ENCODE measurements at places on chromosomes 4 and X.

DNA sequence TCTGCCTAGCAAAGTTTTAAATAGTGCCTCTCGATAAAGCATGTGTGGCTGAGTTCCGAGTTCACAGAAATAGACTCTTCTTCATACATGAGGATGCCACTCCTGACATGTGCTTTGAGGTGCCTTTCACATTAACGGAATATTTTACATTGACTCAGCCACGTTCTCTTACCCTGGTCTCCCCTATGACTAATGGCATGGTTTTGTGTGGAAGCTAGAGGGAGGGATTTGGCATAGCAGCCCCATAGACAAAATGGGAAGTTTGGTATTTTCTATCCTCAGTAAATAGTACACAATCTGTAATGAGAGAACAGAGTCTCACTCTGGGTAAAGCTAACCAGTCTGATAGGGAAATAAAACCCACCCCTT lies 68.9 kb downstream of the PCDH19 start:
- DNase-seq: no peak

DNA sequence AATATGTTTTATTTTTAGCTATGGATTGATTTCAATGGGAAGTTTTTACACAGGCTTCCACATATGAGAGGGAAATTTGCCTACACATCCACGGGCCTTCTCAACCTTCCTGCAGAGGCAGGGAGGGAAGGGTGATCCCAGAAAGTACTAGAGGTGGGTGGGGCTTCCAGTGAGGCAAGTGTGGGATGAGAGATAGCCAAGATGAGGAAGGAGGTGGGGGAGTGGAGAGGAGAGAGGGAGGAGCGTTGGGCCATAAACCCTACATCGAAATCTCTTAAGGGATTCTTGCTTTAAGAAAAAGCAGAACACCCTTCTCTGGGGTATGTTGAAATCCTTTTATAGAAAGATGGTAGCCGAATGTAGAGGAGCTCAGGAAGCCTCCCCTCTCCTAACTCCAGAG lies 19.0 kb downstream of the NKX6-1 start:
- DNase-seq: no peak

DNA sequence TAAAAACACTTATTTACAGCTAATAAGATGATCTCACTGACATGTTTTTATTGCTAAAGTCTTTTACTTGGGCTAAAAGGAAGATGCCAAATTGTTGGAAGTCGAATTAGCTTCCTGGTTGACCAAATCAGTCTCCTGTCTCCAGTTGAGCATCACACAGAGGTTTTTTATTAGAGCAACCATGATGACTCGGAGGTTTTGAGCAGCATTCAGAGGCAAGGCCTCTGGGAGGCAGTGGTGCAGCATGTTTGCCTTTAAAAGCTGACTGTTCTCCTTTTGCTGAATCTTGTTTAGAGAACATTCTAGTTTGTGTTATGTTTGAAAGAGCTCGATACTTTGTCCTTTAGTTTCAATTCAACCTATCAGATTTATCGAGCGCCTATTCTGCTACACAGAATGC lies 2.1 kb downstream of the UCHL1 start:
- DNase-seq: no peak

DNA sequence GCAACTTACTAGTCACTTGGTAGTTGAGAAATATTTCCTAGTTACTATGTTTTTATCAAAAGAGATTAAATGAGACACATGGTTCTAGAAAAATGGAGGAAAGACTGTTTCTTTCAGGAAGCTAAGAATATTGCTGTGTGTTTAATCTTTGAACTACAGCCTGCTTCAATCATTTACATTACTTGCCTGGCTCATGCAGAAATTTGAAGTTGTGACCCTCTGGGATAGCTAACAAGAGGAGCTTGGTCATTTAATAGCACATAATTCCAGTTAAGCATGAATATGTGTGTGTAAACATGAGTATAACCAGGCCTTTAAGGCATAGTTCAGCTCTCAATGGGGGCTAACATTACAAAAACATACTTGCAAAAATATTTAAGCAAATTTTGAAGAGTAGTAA lies 44.6 kb upstream of the SLC25A4 start:
- no peak for DNase-seq

DNA sequence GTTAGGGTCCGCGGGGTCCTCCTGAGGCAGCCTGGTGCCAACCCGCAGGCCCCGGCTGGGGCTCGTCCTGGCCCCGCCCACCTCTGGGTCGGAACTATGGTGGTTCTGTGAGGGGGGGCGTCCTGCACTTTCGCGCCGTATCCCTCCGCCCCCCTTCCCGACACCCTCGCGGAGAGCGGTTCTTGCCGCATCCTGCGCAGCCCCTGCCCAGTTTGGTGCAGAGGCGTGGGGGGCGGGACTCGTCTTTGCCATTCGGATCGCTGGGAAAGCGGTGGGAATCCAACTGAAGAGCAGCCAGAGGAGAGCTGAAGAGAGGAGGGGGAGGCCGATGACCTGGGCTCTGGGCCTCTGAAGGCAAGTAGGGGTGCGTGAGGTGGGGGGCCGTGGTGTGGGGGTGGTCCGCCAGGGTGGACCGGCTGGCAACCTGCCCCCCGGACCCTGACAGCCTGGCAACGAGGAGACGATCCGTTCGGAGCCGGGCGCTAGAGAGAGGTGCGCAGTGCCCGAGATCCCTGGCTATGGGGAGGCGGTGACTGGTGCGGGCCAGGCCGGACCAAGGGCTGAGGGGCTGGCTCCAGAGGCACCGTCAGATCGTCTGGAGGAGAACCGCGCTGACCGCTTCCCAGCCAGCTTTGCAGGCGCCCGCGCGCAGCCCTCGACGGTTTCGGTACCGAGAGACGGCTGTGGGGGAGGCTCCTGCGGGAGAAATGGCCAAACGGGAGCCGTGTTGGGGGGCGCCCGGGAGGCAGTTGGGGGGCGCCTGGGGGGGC lies at the start of gene GPRASP1:
GPRASP1 (plus strand) TSS at position 242 of the 770 bp plus-strand sequence. CDS start 2,431 bp downstream, outside the sequence.
- no peak for DNase-seq

DNA sequence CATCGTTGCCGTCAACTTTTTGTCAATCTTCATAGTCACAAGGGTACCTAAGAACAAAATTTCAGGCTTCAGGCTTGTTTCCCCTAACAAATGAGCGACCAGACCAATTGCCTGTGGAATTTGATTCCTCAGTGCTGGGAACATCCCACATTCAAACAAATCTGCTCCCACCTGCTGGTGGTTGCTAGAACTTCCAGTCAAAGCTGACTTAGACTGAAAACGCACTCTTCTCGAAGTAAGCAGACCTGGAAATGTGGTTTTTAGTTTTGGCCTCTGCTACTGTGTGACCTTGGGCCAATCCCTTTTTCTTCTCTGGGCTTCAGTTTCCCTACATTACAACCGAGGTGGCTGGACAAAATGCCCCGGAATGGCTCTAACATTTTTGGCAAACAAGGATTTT lies 1.8 kb upstream of the GABRQ start:
- DNase-seq: no peak

DNA sequence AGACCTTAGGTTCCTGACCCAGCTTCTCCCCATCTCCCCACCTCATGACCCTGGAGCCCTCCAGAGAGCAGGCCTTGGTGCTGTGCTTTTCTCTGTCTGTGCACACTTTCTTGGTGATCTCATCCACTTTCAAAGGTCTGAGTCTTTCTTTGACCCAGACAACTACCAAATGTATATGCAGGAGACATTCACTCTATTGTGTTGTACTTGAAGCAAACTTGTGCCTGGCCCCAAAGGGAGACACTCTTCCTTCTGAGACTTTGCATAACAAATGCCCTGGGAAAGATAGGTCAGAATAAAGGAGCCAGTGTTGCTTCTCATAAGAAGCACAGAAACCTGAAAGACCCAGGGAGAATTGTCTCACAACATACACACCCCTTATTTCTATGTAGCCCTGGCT lies 54.3 kb upstream of the TLR2 start:
- DNase-seq: no peak

DNA sequence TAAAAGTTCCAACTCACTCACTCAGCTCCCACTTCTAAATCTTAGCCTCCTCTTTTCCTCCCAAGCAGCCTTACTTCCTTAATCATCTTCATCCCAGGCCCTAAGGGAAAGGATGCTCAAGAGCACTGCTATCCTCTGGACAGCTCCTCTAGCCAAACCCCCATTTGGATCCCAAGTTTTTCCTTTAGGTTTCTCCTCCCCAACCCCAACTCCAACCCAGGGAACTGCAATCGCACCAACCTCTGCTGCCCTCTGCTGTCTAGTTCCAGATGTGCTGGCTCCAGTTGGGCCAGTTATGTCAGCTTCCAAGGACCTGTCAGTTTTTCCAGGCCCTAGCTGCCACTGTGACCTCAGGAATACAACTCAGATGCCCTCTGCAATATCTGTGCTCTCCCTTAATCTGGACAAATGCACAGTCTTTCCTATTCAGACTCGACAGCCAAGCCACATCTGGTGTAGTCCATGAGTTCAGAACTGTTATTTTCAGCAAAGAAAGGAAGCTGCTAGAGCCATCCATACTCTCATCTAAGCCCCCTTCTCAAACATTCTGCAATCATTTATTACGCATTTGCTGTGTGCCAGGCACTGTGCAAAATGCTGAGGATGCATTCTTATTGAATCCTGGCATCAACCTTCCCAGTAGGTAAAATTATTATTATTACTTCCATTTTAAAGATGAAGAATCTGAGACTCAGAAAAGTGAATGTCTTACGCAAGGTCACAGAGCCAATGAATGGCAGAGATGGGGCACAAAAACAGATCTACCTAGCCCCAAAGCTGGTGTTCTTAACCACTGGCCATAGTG lies 12.3 kb upstream of the XPNPEP2 start:
- DNase-seq: no peak

- DNase-seq: no peak
Measured at GRCh38 chr4:171721937-171722336, 91.3 kb upstream of the GALNTL6 start.

- no peak for DNase-seq
Measured at GRCh38 chr4:174154215-174154854, 129.1 kb downstream of the FBXO8 start.

DNA sequence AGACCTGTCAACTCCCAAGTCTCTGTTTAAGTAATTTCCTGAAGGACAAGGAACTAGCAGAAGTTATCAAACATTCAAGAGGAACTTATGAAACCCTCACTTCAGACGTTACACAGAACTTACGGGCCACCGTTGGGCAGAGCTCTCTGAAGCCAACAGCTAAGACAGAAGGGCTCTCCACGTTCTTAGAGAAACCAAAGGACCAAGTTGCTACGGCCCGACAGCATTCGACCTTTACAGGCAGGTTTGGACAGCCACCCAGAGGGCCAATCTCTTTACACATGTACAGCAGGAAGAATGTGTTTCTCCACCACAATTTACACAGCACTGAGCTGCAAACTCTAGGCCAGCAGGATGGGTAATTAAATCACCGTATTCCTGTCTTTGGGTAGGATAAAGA lies 705.1 kb upstream of the GRID2 start:
- DNase-seq: no peak

- DNase-seq: no peak
Measured at GRCh38 chr4:126144543-126145237, 829.9 kb downstream of the FAT4 start.

DNA sequence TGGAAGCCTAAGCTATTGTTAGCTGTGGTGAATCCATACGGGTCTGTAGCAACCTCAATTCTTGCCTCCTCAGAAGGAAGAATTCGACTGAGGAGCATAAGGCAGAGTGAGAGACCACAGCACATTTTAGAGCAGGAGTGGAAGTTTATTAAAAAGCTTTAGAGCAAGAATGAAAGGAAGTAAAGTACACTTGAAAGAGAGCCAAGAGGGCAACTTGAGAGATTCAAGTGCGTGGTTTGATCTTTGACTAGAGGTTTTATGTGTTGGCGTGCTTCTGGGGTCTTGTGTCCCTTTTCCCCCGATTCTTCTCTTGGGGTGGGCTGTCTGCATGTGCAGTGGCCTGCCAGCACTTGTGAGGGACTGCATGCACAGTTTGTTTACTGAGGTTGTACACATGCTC lies 880.6 kb upstream of the INTU start:
- no peak for DNase-seq

DNA sequence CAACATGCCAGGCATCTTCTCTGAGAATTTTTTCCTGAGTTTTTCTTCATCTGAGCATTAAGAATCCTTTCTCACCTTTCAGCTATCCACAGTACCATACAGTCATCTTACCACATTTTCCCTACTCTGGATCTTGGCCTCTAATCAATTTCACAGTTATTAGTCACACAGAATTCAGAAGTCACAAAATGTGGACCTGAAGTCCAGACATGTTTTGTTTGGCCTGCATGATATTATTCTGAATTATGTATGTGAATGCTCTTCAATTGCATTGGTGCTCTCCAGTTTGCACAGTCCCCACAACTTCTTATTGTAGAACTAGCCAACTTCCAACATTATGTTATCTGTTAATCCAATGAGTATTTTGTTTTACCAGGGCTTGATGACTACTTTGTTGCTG lies 102.3 kb upstream of the GRIA3 start:
- DNase-seq: no peak

- DNase-seq: no peak
Measured at GRCh38 chr4:159655547-159655946, 552.7 kb downstream of the RAPGEF2 start.

DNA sequence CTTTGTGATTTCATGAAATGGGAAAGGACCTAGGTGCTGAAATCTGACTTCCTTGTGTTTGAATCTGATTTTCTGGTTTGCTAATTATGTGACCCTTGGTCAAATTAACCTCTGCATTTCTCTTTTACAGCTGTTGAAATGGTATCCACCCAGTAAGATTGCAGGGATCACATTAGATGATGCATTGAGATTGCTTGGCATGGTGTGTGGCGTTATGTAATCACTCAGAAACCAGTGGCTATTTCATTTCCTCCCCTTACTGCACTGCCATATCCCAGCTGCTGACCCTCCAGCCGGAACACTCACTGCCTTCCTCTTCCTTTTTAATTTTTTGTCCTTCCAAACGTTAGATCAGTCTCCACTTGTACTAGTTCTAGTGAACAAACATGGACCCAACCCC lies 79.0 kb downstream of the KLHL8 start:
- DNase-seq: no peak

GRCh38 chr4:145808021-145808650 lies 128.2 kb downstream of the C4orf51 start:
- peak; percentile 18 for DNase-seq

DNA sequence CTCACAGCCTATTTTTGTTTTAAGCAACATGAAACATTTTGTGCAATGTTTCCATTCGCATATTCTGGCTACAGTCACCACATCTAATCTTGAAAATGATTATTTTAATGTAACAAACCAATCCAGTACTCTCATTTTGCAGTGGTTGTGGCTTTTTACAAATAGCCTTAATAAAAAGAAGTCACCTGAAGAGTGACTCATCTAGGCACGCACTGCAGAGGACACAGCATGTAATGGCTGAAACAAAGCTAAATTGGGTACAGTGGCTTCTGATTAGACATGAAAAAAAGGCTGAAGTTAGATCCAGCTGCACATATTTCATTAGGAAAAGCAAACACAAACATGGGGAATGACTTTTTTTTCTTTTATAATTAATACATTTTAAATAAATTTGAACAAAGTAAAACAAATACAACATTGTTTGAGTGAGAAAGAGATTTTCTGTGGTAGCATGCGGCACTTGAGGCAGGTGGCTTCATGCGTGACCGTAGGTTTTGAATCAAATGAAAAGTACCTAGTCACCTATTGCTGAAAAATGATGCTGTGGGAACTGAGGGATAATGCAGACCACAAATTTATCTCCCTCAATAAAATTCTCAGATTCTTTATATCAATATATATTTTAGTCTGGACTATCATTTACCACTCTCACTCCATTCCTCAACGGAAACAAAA lies 240.8 kb upstream of the DDX53 start:
- DNase-seq: no peak
